HTR-8/SVneo (cell line): ENCODE measurements at places on chromosomes 13 and 19.

GRCh38 chr13:113058129-113058987 is 47.2 kb upstream of the F7 start:
- no peak for DNase-seq

- no peak for DNase-seq
Measured at GRCh38 chr13:50229960-50230661, 214.9 kb downstream of the KCNRG start.

- no peak for DNase-seq
Measured at GRCh38 chr13:98813993-98814392, 61.5 kb upstream of the SLC15A1 start.

- no peak for DNase-seq
Measured at GRCh38 chr19:5530701-5531100, 37.1 kb downstream of the TINCR start.

DNA sequence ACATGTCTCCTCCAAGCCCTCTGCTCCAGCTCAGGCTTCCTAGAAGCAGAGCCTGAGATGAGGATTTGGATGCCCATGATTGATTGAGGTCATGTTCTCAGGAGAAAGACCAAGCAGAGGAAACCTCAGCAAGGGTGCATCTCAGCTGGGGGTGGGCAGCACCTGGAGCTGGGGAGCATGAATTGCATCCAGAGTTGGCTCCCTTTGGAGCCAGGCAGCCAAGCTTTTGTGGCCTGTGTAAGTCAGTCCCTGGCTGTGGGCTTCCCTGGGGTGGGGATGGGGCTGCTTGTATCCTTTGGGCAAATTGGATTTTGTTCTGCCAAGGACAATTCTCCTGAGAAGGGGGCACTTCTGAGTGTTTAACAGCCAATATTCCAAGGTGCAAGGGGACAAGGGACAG is 91.5 kb upstream of the WASF3 start:
- DNase-seq: no peak

DNA sequence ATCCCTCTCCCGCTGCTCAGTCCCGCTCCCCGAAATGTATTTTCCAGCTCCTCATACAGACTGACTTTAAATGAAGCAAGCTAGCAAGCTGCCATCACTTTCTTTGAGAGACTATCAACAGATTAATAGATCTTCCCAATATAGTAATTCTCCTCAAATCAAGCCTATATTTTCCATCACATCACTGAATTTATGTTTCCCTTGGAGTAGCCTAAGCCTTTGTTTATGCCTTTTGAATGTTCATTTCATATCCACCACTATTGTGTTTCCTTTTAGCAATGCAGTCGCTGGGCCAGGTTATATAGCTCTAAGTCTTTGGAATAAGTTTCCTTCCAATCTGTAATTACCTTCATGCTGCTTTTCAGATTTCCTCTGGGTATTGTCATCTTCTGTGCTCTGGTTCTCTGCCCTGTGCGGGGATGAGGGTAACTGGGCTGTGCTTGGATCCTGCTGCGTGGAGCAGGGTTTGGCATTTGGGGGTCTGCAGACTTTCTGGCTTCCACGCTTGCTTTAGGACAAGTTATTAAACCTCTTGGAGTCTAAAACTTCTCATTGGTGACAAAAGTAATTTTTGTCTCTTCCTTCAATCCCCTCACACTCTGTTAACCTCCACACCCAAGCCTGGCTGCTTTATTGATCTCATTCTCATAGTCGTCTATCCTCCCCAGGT is 256.9 kb downstream of the DLEU7 start:
- no peak for DNase-seq

- DNase-seq: peak; percentile 69
Measured at GRCh38 chr19:23116802-23117571, at the start of gene ZNF730. Gene ZNF730, plus strand, starts transcription at chr19:23117025. Its CDS starts 149 bp downstream, at chr19:23117174.

DNA sequence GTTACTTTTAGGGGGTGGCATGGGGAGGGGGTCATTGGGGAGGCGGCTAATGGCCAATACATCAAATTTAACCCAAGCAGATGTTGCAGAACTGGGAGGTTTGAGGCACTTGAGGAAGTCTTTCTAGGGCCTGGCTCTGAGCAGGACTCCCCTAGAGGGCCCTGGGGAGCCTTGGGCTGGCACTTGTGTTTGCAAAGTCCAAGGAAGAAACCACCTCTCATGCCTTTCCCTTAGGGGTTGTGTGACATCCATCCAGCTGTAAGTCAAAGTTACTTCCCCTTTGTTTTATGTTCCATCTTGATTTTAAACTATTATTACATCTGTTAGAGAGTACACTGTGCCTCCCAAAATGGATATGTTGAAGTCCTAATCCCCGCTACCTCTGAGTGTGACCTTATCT is 159.9 kb downstream of the KATNAL1 start:
- no peak for DNase-seq

GRCh38 chr13:34469196-34469986 is 472.7 kb upstream of the NBEA start:
- no peak for DNase-seq

- no peak for DNase-seq
Measured at GRCh38 chr13:36831291-36831690, 12.3 kb downstream of the RFXAP start.

DNA sequence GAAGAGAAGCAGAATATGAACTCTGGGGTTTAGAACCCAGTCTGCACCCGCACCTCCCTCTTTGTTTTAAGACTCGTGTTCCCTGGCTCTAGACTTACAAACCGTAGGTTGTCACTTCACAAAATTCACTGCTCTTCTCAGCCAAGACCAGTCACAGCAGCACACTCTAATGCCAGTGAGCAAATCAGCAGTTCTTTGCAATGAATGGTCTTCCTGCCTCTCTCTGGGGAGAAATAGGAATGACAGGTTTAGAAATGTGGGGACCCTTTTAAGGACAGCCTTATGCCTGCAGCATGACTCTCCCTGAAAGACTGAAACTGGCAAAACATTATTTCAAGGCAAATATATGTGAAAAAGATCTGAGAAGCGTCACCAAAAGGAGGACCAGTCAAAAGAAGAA is 156.9 kb downstream of the KCTD15 start:
- DNase-seq: no peak
